Bronchus fibroblast of lung (primary cell): ENCODE measurements at places on chromosomes 16 and 17. TPM values are rescaled to one million over a fixed set of nuclear protein-coding genes. Genes with fewer than 3 reads are reported as not detected.

The KCNJ16 gene
- total RNA-seq = not detected in 2 replicates

The KRT24 gene
- not detected in 2 replicates for total RNA-seq

The TMEM88 gene
- total RNA-seq = 0.74 and 4.2 TPM in 2 replicates

The CNGB1 gene
- total RNA-seq = not detected in 2 replicates

The ZNF287 gene
- 5.7 and 6.2 TPM in 2 replicates for total RNA-seq

The NOXO1 gene
- not detected in 2 replicates for total RNA-seq

The HBA2 gene
- total RNA-seq = 1.6 and 1.7 TPM in 2 replicates

The ACOX1 gene
- 24.7 and 26.8 TPM in 2 replicates for total RNA-seq

The FOXC2 gene
- total RNA-seq = 4.9 and 5.5 TPM in 2 replicates

The SMIM22 gene
- total RNA-seq = not detected in 2 replicates

The SPNS3 gene
- total RNA-seq = not detected in 2 replicates

The CLEC19A gene
- not detected in 2 replicates for total RNA-seq

The C16orf54 gene
- total RNA-seq = not detected in 2 replicates

The CCL4L2 gene
- 0.59 TPM in 1 of 2 replicates, not detected in the other for total RNA-seq

The PFN1 gene
- total RNA-seq = 2,381 and 2,852 TPM in 2 replicates

The NLK gene
- 4.6 and 9.6 TPM in 2 replicates for total RNA-seq

The PPY gene
- total RNA-seq = not detected in 2 replicates

The ITPRIPL2 gene
- 14.4 and 18.8 TPM in 2 replicates for total RNA-seq

The CES4A gene
- total RNA-seq = 0.34 and 0.45 TPM in 2 replicates

The ENPP7 gene
- total RNA-seq = not detected in 2 replicates

The CA10 gene
- total RNA-seq = not detected in 2 replicates

The PAFAH1B1 gene
- 27.1 and 39.7 TPM in 2 replicates for total RNA-seq

The TMEM98 gene
- 115 and 139 TPM in 2 replicates for total RNA-seq

The CHST5 gene
- under 0.01 TPM in 1 of 2 replicates, not detected in the other for total RNA-seq

The GJC1 gene
- 15.5 and 18.3 TPM in 2 replicates for total RNA-seq

The GPR142 gene
- total RNA-seq = not detected in 2 replicates

The RFNG gene
- 42.0 and 45.8 TPM in 2 replicates for total RNA-seq
